Activated T-helper 1 cell treated with Interleukin-2 at 50 U/mL for 16 hours (primary cell): ENCODE measurements at places on chromosomes 1 and 21.

- peak; percentile 4 for DNase-seq
Measured at GRCh38 chr1:59976194-59977074, 49.9 kb upstream of the CYP2J2 start.

- DNase-seq, result no peak
Measured at GRCh38 chr1:174931214-174931613, 68.5 kb upstream of the CACYBP start.

DNA sequence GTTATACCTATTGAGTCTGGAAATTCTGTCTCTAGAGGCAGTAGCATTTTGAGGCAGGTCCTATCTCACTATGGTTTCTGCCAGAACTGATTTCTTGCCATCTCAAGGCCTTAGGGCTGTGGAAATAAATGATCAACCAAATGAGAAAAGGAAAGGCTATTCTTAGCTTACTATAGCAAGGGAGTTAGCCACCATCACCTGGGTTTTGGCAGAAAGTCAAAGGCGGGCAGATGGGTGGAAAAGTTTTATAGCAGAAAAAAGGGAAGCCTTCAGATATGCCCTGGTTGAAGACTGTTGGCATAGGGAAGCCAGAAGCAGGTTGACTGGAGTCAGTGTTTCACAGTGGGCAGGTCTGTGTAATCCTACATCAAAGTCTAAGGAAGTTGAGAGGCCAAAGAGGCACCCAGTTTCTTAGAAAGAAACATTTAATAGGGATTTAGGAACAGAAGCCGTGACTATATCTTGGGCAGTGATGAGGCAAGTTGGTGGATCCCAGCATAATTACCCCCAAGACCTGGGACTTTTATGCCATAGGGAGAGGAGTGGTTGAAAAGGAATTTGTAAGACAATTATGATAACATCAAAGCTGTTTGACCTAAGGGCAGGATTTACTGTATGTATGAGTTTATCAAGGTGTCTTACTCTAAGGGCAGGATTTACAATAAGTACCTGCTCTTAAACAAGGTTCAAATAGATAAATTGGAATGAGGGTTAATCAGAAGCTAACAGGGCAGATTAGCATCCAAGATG is 29.7 kb downstream of the CTH start:
- no peak for DNase-seq

GRCh38 chr1:167880580-167881021 is 33.3 kb downstream of the ADCY10 start:
- DNase-seq, result no peak

GRCh38 chr1:165945911-165946310 is 118.5 kb downstream of the UCK2 start:
- DNase-seq, result no peak

DNA sequence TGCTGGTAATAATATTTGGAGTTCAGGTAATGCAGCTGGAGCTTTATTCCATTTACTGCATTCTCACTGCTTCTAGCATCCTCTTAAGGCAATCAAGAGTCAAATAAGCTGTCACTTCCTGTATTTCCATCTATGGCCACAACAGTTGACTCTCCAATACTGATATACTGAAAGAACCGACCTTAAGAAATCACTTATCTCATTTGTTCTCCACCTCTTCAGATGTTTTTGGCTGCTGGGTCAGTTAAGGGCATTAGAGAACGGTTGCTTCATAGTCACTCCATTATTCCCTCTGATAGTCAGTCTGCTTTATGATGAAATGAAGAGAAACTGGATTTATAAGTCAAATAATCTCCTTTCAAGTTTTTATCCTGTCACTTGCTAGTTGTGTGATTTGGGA is 14.2 kb upstream of the RGS4 start:
- DNase-seq, result no peak

DNA sequence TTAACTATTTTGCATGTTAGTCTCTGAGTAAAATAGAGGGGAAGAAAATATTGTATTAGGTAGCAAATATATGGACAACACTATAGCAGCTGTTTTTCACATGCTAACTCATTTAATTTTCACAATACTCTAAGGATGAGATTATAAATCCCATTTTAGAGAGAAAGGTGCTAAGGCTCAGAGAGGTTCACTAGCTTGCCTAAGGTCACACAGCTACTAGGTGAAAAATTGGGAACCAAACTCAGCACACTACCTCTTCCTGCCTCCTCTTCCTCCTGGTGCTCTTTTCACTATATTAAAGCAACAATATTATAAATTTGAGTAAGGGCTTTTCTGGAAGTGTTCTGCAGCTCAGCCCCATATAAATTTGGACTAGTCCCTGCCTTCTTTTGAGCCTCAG is 2.3 kb downstream of the RXRG start:
- DNase-seq, result no peak

DNA sequence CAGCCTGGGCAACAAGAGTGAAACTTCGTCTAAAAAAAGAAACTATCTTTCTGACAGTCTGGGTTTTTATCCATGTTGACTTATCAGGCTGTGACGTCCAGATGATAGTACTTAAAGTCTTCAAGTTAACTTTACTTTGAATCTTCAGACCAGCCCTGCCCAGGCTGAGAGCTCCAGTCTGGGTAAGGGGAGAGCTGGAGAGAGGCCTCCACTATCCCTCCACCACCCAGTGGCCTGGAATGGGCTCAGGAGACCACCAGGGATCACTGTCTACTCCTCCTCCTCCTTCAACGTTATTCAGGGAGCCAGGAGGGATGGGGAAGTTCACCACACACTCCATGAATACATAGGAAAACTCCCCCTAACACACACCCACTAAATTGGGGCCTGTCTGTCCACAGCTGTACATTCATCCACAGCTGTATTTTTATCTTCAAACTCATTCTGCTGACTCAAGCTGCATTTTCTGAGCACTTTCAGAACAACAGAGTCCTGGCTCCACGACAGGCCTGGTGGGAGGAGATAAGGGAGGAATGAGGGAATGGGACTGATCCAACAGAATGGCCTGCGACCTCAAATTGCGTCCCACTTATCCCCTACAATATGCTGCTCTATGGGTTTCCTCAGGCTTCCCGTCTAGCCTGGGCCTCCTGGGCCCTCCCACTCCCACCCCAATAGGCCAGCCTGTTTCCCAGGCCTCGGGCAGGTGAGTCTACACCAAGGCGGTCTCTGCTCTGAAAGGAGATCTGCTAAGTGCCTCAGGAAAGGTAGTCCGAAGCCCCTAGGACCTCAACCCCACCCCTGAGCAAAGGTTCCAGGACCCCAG is 1.8 kb downstream of the SLC45A3 start:
- no peak for DNase-seq

DNA sequence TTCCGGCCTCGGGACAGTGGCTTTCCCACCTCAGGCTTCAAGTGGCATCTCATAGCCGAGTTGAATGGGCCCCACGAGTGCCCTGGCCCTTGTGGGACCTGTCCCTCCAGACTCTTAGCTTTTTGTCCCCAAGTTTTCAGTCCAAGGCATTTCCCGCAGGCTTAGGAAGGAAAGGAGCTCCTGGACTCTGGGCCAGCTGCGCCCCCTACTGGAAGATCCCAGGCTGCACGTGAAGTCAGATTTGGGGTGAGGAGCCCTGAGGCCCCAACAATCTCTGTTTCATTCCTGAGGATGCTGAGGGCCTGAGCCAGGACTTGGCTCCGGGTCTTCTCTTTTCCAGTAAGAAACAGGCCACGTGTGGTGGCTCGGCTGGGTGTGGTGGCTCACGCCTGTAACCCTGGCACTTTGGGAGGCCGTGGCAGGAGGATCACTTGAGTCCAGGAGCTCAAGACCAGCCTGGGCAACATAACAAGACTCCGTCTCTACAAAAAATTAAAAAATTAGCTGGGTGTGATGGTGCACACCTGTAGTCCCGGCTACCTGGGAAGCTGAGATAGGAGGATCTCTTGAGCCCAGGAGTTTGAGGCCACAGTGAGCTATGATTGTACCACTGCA is 67.4 kb downstream of the ARHGEF10L start:
- no peak for DNase-seq

DNA sequence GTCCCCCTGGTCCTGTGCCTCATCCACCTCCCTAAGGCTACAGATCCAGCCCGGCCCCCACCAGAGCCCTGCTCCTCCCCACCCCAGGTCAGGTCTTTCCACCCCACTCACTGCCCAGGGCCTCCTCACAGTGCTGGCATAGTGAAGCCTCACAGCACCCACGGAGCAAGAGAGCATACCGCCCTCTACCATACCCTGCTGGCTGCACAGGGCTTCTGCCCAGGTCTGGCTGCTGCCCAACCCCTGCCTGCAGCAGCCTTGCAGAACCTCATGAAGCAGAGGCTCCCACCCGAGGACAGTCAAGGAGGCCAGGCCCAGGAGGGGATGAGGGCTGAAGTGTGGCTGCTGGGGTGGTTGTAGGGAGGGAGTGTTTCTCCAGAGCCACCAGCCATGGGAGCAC is 19.7 kb upstream of the ARF1 start:
- DNase-seq, result no peak

GRCh38 chr21:44395260-44395659 is 41.8 kb downstream of the TRPM2 start:
- no peak for DNase-seq

DNA sequence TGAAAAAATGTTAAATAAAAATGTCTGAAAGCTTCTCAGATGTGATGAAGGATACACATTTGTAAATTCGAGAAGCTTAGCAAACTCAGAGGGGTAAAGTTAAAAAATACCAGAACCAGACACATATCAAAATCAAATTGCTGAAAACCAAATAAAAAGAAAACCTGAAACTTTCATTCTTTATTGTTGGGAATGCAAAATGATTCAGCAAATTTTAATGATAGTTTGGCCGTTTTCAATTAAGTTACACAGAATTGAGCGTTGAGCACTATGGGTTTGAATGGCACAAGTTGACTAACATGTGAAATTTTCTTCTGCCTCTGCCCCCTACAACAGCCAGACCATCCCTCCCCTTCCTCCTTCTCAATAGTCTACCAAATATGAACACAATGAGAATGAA is 33.5 kb upstream of the GRIK1 start:
- no peak for DNase-seq

- DNase-seq, result no peak
Measured at GRCh38 chr21:37553078-37553481, 186.5 kb downstream of the DYRK1A start.

DNA sequence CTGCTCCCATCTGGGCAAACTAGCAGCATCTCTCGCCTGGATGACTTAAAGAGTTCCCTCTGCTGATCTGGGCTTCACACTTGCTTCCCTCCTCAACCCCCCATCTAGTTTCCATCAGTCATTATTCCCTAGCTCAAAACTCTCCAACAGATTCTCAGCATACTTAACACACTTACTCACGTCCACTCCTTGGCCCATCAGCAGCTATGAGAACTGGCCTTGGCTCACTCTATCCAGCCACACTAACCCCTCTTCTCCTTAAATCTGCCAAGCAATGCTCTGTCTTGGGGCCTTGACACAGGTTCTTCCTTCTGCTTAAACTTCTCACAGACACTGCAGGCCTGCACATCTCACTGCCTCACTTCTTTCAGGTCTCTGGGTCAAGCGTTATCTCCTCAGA is 41.6 kb downstream of the GNG12 start:
- no peak for DNase-seq

- DNase-seq, result no peak
Measured at GRCh38 chr1:204979891-204980649, 62.9 kb upstream of the CNTN2 start.

- no peak for DNase-seq
Measured at GRCh38 chr1:244955661-244956060, 91.3 kb upstream of the HNRNPU start.
